Ovary (tissue), 10 donors: ENCODE measurements at places on chromosomes 16 and 17. TPM values are rescaled to one million over a fixed set of nuclear protein-coding genes. Genes with fewer than 3 reads are reported as not detected.

The KRTAP1-5 gene
- not detected for polyA plus RNA-seq

GRCh38 chr17:68595986-68596385, 5.2 kb downstream of the FAM20A start:
- H3K27ac ChIP-seq, result no peak overlapping the region
- no peaks in the 10 kb centered on the region for H3K27me3 ChIP-seq
- no peak for DNase-seq
- H3K4me3 ChIP-seq, result no peak overlapping the region

GRCh38 chr17:81309859-81310839, 15.0 kb upstream of the SLC38A10 start:
- DNase-seq, result no peak
- H3K27ac ChIP-seq, result no peak overlapping the region
- no peaks in the 10 kb centered on the region for H3K36me3 ChIP-seq
- no peaks in the 10 kb centered on the region for H3K27me3 ChIP-seq

DNA sequence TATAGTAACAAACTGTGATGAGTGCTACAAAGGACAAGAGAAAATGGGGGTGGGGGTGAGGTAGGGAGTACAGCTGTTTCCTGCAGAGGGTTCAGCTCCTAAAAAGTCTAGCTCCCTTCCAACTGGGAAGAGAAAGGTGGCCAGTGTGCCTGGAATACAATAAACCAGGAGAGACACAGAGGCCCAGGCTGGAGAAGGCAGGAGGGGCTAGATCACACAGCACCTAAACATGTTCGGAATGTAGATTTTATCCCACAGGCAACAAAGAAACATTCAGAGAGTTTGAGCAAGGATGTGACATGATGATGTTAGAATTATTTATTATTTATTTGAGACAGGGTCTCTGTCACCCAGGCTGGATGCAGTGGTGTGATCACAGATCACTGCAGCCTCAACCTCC, 10.2 kb downstream of the TEX2 start:
- H3K36me3 ChIP-seq, result no peaks in the 10 kb centered on the region
- H3K27ac ChIP-seq, result no peak overlapping the region
- no peaks in the 10 kb centered on the region for H3K27me3 ChIP-seq
- H3K4me1 ChIP-seq, result no peaks in the 10 kb centered on the region
- no peak for DNase-seq

GRCh38 chr17:33684735-33685134, 391.6 kb upstream of the ASIC2 start:
- no peak for DNase-seq
- no peaks in the 10 kb centered on the region for H3K36me3 ChIP-seq
- H3K4me3 ChIP-seq, result no peak overlapping the region
- no peaks in the 10 kb centered on the region for H3K4me1 ChIP-seq

GRCh38 chr17:37466471-37466870, 23.2 kb upstream of the DUSP14 start:
- DNase-seq, result no peak
- H3K4me3 ChIP-seq, result no peak overlapping the region
- no peaks in the 10 kb centered on the region for H3K4me1 ChIP-seq
- no peaks in the 10 kb centered on the region for H3K36me3 ChIP-seq

The B4GALNT2 gene
- not detected for polyA plus RNA-seq

GRCh38 chr17:75340631-75341030, 51.4 kb upstream of the SLC25A19 start:
- no peak overlapping the region for H3K27ac ChIP-seq
- peaks cover 1% of the 10 kb centered on the region for H3K4me1 ChIP-seq
- H3K36me3 ChIP-seq, result no peaks in the 10 kb centered on the region
- no peaks in the 10 kb centered on the region for H3K27me3 ChIP-seq

GRCh38 chr16:30892670-30893416, 1.0 kb downstream of the BCL7C start:
- H3K27ac ChIP-seq, result peak overlapping the region; percentile 64
- peaks cover 15% of the 10 kb centered on the region for H3K4me1 ChIP-seq
- H3K36me3 ChIP-seq, result no peaks in the 10 kb centered on the region
- H3K4me3 ChIP-seq, result peak overlapping the region; percentile 74
- H3K27me3 ChIP-seq, result no peaks in the 10 kb centered on the region

The ALDH3A1 gene
- 0.17 TPM for polyA plus RNA-seq

The NTHL1 gene
- 1.9 TPM for polyA plus RNA-seq

DNA sequence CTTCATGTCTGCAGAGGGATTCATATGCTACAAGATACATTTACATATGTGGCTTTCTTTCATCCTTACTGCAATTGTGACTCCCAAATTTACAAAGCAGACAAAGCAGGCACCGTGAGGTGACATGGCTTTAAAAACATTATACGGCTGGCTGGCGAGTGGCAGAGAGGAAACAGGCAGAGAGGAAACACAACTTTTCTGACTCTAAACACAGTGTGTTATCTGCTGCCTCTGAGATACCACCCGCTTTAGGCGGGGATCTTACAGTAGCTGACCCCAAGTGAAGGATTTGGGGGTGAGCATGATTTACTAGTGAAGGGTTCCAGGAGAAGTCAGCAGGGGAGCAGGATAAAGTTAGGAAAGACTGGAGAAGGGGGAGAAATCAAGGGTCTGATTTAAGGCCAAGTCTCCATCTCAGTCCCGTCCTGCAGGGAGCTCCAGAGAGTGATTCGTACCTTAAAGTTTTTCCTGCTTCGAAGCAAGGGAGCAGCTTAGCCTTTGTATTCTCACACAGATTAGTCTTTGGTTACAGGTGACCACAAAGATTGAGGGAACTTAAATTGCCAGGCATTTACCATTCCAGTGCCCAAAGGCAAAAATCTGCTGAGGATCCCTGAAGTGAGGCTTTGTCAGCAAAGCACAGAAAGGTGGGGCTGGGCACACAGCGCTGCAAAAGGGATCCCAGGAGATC, 355.0 kb downstream of the GRIN2A start:
- no peak for DNase-seq
- no peaks in the 10 kb centered on the region for H3K36me3 ChIP-seq
- no peaks in the 10 kb centered on the region for H3K27me3 ChIP-seq
- no peak overlapping the region for H3K4me3 ChIP-seq
- no peak overlapping the region for H3K27ac ChIP-seq

- H3K27ac ChIP-seq, result peak overlapping the region; percentile 98
- H3K4me1 ChIP-seq, result peaks cover 4% of the 10 kb centered on the region
- no peaks in the 10 kb centered on the region for H3K27me3 ChIP-seq
- peak; percentile 66 for DNase-seq
- H3K36me3 ChIP-seq, result no peaks in the 10 kb centered on the region
- peak overlapping the region; percentile 89 for H3K4me3 ChIP-seq
Measured at GRCh38 chr16:67562918-67563707, 787 bp downstream of the CTCF start.

DNA sequence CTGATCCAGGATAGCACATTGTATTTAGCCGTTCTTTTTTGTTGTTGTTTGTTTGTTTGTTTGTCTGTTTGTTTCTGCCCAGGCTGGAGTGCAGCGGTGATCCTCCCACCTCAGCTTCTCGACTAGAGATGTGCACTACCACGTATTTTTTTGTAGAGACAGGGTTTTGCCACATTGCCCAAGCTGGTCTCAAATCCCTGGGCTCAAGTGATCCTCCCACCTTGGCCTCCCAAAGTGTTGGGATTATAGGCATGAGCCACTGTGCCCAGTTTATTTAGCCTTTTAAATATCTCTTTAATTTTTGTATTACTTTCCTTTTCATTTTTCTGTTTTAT, 9.2 kb upstream of the NLRC5 start:
- H3K27ac ChIP-seq, result no peak overlapping the region
- H3K4me1 ChIP-seq, result no peaks in the 10 kb centered on the region
- no peak for DNase-seq
- H3K4me3 ChIP-seq, result no peak overlapping the region
- H3K27me3 ChIP-seq, result no peaks in the 10 kb centered on the region
- no peaks in the 10 kb centered on the region for H3K36me3 ChIP-seq

DNA sequence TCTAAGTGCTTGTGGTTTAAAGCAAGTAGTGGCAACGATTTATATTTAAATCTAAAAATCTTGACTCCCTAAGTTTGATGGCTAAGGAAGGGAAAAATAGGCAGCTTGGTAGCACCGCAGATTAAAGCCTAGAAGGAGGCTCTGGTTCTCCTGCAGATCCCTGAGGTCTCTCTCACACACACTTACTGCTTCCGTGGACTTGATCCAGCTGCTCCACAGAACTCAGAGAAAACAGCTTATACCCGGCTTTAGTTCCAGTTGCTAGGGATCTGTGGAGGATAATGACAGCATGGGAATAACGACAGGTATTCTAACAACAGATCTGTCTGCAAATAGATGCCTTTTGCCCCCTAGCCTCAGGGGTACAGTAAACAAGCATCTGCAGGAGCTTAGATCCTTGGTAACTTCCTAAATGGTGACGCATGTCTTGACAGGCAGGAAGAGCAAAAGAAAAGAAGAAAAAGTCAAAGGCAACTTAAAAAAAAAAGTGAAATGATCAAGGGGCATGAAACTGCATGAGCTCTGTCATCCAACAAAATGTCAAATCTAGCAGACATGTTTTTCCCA, 4.5 kb downstream of the WIPI1 start:
- peaks cover 2% of the 10 kb centered on the region for H3K4me1 ChIP-seq
- no peak for DNase-seq
- no peak overlapping the region for H3K27ac ChIP-seq
- no peaks in the 10 kb centered on the region for H3K36me3 ChIP-seq

The ZNF624 gene
- polyA plus RNA-seq, result 3.7 TPM

DNA sequence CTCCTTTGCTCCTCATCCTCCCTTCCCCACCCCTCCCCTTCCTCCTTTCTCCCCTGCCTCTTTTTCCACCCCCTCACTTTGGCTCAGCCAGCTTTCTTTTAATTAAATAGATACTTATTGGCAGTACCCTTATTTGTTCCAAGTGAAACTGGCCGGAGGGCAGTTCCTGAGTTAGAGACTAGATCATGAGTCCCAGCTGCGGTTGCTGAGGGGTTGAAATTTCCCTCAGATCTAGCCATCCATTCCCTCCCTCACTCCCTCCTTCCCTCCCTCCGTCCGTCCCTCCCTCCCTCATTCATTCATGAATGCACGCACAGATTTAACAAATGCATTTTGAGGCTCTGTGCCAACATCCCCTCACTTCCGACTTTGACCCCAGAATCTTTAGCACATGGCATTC, 519.2 kb upstream of the EEF2KMT start:
- H3K4me1 ChIP-seq, result no peaks in the 10 kb centered on the region
- H3K36me3 ChIP-seq, result no peaks in the 10 kb centered on the region
- no peak for DNase-seq
- H3K27me3 ChIP-seq, result no peaks in the 10 kb centered on the region
